ENCODE measurements at places on chromosomes 3 and 15.
A peak's percentile ranks its signal among the peaks of the same experiment; 100 is the strongest.

GRCh38 chr3:106299300-106300098, 430.7 kb upstream of the CBLB start:
- peak; percentile 34 for DNase-seq

GRCh38 chr3:197956626-197956988, 3.4 kb upstream of the LMLN start:
- DNase-seq: no peak

GRCh38 chr3:135694142-135694541, 271.4 kb upstream of the PPP2R3A start:
- DNase-seq: no peak

- DNase-seq: no peak
Measured at GRCh38 chr3:161637559-161637958, 141.0 kb downstream of the OTOL1 start.

GRCh38 chr15:42405863-42406482, 46.7 kb downstream of the CAPN3 start:
- DNase-seq: no peak

- DNase-seq: no peak
Measured at GRCh38 chr3:140051019-140051957, 116.3 kb downstream of the CLSTN2 start.

GRCh38 chr15:34064438-34064837, 25.4 kb upstream of the AVEN start:
- no peak for DNase-seq

DNA sequence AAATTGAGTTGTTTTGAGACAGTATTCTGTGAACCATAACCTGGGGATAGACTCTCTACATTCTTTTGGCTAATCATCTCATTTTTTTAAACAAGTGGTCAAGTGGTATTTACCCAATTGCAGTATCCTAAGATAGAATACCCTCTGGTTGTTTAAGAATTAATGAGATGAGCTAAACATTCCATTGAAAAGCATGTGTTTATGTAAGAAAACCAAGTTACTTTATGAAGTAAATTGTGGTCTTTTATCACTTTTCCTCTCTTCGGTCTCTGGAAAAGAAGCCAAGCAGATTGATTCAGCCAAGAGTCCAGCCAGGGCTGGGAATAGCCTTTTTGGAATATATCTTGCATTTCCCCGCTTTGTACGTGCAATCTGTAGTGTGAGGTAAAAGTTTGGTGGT, 185.7 kb upstream of the TOPAZ1 start:
- DNase-seq: peak; percentile 31

DNA sequence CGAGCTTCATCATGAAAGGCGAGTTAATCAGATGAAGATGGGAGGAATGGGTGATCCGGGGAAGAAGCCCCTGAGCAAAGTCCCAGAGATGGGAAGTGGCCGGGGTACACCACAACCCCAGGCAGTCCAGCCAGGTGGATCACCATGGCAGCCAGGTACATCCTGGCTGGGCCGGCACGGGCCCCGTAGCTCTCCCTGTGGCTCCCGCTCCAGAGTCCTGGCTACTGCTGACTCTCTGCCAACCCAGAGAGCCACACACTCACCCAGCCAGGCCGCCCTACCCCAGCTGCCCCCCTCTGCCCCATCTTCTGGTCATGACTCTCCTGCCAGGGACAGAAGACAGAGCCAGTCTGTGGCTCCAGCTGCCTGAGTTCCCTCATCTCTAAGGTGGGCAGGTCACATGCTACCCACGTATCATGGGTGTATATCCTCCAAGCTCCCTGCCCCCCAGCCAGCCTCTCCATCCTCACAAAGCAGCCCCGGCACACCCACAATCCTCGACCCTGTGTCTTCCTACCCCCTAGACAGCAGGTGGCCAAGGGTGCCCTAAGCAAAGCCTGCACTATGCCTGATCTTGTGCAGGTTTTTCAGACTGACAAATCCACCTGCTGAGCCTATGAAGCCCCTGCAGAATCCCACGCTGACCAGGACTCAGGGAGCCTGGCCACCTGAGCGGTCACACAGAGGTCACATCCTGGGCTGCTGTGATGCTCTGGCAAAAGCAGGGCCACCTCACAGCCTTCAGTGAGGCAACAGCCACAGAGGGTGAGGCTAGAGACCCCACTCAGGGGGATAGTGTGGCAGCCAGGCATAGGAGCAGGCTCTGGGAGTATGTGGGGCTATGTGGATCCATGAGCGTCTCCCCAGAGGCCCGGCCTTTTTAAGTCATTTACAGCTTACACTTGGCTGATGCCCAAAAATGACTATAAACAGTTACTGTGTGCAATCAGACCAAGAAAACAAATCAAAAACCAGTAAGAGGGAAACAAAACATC, 13.2 kb downstream of the XXYLT1 start:
- DNase-seq: peak; percentile 34

DNA sequence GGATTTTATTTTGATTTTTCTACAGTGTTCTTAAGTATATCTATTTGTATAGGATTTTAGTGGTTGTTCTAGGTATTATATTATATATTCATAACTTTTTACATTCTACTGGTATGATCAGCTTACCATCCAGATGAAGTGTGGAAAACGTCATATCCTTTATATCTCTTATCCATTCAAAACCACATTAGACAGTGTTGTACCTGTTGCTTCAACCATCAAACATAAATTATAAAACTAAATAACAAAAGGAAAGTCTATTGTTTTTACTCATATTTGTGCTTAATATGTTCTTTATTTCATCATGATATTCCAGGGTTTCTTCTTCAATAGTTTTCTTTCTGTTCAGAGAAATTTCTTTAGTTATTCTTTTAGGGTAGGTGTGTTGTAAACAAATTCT, 191.4 kb downstream of the RPLP1 start:
- no peak for DNase-seq

- peak; percentile 7 for DNase-seq
Measured at GRCh38 chr3:84108442-84108971, 850.3 kb upstream of the CADM2 start.

GRCh38 chr15:85804481-85805170, 9.9 kb upstream of the KLHL25 start:
- DNase-seq: no peak

- DNase-seq: no peak
Measured at GRCh38 chr3:111607240-111607920, 12.2 kb upstream of the ZBED2 start.

Measured in fibroblast of skin of right quadriceps (primary cell).